ENCODE measurements at places on chromosomes 16 and 17.

DNA sequence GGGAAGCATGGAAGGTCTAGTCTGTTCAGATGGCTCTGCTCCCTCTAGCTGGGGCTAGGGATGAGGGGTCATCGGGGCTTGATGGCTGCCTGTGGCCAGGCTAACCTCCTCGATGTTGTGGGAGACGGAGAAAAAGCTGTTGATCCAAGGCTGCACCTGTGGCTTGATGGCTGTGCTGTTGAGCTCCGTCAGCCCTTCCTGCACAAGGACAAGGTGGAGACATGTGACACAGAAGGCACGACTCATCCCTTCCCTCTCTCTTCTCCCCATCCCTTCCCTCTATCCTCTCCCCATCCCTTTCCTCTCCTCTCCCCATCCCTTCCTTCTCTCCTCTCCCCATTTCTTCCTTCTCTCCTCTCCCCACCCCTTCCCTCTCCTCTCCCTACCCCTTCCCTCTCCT is 28.2 kb downstream of the FCSK start:
- no peak for DNase-seq

- DNase-seq = no peak
These were observed 306.0 kb upstream of the CCL2 start for GRCh38 chr17:33949100-33949499.

GRCh38 chr17:354651-355556 is 2.3 kb upstream of the RPH3AL start:
- no peak for DNase-seq

DNA sequence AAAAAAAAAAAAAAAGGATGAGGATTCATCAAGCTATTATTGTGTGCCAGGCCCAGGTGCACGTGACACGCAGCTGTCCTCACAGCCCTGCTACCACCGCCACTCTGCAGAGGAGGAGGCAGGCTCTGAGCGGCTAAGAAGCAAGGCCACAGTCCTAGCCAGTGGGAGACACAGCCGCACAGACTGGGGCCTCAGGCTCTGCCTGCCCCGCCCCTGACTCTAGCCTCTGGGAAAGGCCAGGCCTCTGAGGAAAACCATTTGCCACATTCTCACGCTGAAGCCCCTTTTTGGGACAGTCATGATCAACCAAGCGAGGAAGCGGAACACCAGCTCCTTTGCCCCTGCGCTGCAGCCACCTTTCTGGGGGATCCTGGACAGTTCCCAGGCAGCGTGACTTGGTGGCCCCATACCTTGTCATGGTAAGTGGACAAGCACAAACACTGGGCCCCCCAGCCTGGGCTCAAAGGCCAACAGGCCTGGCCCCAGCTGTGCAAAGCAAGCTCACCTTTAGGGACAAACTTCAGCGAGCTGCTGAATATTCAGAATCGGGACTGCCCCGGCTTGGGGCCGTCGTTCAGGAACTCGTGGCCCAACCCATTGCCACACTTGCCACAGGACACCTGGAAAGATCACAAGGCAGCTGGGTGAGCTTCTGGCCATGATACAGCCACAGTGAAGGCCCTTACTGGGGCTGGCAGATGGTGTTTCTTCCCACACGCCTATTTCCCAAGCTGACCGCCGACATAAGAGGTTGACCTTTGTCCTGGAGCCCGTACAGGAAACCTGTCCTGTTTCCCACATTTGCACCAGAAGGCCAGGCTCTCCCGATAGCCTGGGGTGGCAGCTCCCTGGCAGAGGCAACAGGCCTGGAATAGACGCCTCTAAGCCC is 2.5 kb downstream of the MSRB1 start:
- DNase-seq = no peak

DNA sequence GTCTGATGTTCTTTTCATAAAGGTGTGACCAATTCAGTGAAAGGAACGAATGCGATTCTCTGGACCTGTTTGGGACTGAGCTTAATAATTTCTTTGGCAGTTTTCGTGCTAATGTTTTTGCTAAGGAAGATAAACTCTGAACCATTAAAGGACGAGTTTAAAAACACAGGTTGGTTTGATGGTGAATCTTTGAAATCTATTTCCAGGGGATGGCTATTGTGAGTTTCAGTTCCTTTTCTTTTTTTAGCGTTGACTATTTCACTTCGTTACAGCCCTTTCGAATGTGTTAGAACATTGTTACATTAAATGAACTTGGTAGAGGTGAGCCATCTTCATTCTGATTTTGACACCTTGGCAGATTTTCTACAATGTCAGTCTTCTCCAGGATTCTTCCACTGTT is 1.2 kb downstream of the TNFRSF17 start:
- no peak for DNase-seq

DNA sequence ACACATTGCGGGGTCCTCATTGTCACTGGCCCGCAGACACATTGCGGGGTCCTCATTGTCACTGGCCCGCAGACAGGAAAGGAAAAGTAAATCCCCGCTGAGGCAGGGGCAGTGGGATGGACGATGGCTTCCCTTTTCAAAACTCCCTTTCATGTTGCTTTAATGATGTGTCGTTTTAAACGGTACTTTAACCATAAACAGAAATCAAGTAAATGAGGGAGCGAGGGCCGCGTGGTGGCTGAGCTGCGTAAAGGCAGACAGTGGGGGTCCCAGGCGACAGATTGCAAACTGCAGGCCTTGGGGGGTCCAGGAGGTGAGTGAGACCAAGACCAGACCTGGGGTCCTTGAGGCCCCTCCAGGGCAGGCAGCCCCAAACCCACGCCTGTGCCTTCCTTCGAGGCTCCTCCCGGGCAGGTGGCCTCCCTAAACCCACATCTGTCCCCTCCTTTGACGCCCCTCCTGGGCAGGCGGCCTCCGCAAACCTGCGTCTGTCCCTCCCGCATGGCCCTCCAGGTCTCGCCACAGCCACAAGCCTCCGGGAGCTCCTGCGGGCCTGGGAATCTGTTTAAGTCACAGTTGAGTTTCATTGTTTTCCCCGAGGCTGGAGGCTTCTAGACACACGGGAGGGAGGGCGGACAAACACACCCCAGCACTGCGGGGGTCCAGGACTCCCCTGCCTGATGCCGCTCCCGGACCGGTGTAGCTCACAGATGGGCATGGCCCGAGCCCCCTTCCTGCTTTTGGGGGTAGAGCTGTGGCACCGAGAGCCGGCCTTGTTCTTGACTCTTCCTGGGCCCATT is 7.3 kb downstream of the PIEZO1 start:
- no peak for DNase-seq

DNA sequence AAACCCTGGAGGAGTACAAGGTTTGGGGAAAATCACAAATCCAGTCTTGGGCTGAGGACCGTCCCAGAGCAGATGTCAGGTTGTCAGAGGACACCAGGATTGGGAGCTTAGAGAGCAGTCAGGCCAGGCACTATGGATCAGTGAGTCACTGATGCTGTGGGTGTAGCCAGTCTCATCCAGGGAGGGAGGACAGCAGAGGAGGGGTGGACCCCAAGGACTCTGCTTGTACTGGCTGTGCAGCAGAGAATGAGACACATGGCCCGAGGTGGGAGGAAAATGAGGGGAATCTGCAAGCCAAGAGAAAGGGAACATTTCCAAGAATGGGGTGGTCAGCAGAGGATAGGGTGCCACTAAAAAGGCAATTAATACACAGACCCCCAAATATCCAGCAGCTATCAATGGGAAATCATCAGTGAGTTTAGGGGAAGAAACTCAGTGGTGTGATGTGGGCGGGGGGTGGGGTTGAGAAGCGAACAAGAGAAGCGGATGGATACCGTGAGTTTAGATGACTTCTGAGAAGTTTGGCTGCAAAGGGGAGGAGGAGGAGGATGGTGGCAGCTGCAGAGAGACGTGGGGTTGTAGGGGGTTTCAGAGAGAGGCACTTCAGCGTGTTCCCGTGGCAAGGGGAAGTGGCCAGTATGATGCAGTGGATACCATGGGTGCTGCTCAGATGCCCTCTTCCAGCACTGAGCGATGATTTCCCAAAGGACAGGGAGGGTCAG is 43.9 kb downstream of the ARHGAP27 start:
- no peak for DNase-seq

GRCh38 chr16:29903590-29903989 is 3.3 kb downstream of the ASPHD1 start:
- DNase-seq = no peak

- no peak for DNase-seq
These were observed 70.7 kb upstream of the HNF1B start for GRCh38 chr17:37815536-37815935.

DNA sequence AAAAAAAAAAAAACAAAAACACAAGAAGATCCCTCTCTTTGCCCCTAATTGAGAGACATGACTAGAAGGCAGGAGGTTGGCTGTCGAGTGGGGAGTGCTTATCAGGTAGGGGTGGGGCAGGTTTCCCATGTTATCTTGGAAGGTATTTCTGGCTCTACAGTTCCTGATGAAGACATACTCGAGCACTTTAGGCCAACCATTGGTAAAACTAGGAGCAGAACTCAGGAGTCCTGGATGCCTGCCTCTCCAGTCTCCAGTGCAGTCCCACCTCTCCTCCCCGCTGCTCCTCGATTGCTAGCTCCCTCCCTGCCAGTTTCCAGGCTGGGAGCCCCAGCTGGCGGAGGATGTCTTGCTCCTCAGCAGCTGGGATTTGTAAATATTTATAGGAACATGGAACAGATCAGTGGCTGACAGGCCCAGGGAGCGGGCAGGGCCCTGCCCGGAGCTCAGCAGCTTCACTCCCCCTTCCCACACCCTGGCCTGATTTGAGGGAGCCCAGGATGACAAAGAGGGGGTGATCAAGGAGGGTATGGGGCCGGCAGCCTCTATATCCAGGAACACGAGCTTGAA is 11.4 kb upstream of the C1QL1 start:
- no peak for DNase-seq

DNA sequence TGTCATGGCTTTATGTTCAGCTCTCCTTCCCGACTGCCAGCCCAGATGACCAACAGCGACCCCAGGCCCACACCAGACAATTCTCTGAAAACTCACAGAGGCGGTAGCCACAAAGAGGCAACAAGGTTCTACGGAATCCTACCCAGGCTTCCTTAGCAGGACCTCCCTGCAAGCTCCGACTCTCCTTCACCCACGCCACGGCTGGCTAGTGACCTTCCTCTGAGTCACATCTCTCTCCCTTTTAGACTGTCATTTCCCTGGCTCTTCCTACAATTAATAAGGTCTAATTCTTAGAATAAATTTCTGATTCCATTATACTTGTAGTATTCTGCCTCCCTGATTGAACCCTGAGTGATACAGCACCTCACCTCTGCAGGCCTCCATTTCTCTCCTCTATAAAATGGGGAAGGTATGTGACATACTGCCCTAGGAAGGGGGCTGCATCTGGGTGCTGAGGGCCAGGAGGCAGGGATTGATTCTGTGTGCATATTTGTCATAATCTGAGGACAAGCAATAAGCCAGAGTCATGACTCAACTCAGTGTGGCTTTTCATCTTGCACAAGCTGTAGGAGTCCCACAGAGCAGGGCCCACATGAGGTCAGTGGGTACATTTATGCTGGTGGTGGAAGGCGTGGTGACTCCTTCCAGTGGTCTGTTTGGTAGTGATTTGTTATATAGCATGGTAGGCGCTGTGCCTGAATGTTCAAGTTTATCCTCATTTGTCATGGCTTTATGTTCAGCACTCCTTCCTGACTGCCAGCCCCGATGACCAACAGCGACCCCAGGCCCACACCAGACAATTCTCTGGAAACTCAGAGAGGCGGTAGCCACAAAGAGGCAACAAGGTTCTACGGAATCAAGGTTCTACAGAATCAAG is 46.2 kb downstream of the SMPD3 start:
- no peak for DNase-seq

DNA sequence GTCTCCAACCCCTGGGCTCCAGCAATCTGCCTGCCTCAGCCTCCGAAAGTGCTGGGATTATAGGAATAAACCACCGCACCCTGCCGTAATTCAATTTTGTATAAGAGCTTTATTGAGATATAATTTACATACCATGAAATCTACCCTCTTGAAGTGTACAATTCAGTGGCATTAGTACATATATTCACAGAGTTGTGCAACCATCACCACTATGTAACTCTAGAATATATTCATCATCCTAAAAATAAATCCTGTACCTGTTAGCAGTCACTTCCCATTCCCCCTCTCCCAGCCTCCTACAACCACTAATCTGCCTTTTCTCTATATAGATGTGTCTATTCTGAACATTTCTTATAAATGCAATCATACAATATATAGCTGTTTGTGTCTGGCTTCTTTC is 26.1 kb downstream of the TOM1L2 start:
- DNase-seq = no peak

DNA sequence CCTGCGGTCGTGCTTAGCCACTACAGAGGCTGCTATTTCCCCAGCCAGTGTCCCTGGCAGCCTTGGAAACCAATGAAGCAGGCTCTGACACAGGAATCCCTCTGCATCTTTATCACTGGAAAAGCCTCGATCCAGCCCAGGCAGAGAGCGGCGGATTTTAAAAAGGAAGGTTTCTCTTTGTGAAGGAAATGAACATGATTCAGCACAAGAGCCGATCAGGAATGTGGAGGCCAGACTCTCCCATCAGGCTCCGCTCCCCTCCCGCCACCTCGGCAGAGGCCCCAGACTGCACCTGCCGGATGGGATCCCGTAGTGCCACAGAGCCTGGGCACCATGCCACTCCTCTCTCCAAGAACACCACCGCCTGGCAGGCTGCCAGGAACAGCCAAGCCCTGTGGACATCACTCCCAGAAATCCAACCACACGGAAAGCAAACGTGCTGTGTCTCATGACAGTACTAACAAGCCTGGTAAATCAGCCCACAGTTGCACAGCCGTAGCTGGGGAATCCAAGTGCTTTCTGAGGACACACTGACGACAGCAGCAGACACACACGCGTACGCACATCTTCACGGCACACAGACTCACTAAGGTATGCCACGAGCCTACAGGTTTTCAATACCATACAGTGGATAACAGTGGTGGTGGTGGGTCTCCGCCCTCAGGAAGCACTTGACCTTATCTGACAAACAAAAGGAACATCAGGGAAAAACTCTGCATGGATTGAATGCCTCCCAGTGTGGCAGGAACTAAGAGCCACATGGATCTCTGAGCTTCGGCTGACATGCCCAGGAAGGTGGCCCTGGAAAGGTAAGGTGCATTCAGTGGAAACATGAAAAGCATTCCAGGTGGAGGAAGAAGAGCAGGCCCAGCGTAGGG is 5.4 kb downstream of the LRRC75A start:
- no peak for DNase-seq

GRCh38 chr16:81608523-81609209 is 164.1 kb downstream of the CMIP start:
- no peak for DNase-seq

GRCh38 chr16:84190731-84191388 is at the start of gene ADAD2:
ADAD2 (plus strand) TSS chr16:84191157; CDS start chr16:84191231, 74 bp downstream.
- DNase-seq = no peak

- DNase-seq = no peak
These were observed 8.9 kb downstream of the CORO6 start for GRCh38 chr17:29613856-29614255.

- no peak for DNase-seq
These were observed 4.4 kb downstream of the ESRP2 start for GRCh38 chr16:68231384-68232136.

GRCh38 chr16:83737729-83738354 is 69.9 kb upstream of the HSBP1 start:
- DNase-seq = no peak
